ENCODE measurements at places on chromosomes 2 and 18.

DNA sequence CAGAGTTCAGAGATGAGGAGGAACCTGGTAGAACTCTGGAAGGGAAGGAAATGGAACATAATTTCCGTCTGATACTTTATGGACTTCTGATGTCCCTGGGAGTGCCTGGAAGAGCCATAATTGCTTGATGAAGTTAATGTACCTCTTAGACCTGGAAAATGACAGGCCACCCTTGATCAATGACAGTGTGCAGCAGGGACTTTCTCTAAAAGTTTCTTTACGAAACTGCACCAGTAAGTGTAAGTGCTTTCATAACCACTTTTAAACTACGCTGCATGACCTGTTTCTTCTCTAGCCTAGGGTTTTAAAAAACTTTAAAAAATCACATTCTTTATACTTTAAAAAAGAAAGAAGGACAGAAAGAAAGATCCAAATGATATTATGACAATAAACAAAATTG lies 164.5 kb downstream of the LPIN1 start:
- no peaks in the 10 kb centered on the region for H3K27me3 ChIP-seq
- H3K4me3 ChIP-seq: no peak overlapping the region
- H3K27ac ChIP-seq: no peak overlapping the region
- no peak for DNase-seq
- no peaks in the 10 kb centered on the region for H3K4me1 ChIP-seq

DNA sequence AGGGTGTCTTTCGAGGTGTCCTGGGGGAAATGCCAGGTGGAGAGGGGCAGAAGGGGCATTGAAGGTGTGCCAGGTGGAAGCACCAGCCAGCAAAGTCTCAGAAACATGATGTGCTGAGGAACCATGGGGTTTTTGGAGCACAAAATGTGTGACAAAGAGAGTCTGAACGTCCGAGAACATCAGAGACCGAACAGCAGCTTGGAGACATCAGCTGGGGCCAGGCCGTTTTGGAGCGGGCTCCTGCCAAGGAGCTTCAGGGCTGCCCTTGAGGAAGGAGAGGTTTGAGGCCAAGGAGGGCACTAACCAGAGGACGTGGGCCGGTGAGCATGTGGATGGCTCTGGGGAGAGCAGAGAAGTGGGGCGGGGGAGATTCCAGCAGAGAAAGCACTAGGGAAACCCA lies 5.3 kb upstream of the MBP start:
- no peaks in the 10 kb centered on the region for H3K27me3 ChIP-seq
- H3K36me3 ChIP-seq: peaks cover 11% of the 10 kb centered on the region
- no peak for DNase-seq
- H3K27ac ChIP-seq: no peak overlapping the region
- no peak overlapping the region for H3K4me3 ChIP-seq
- peaks cover 48% of the 10 kb centered on the region for H3K4me1 ChIP-seq

GRCh38 chr2:8276026-8276425 lies 405.8 kb upstream of the ID2 start:
- H3K4me1 ChIP-seq: peaks cover 10% of the 10 kb centered on the region
- H3K27me3 ChIP-seq: peaks cover 17% of the 10 kb centered on the region
- no peak overlapping the region for H3K27ac ChIP-seq
- no peak overlapping the region for H3K4me3 ChIP-seq

DNA sequence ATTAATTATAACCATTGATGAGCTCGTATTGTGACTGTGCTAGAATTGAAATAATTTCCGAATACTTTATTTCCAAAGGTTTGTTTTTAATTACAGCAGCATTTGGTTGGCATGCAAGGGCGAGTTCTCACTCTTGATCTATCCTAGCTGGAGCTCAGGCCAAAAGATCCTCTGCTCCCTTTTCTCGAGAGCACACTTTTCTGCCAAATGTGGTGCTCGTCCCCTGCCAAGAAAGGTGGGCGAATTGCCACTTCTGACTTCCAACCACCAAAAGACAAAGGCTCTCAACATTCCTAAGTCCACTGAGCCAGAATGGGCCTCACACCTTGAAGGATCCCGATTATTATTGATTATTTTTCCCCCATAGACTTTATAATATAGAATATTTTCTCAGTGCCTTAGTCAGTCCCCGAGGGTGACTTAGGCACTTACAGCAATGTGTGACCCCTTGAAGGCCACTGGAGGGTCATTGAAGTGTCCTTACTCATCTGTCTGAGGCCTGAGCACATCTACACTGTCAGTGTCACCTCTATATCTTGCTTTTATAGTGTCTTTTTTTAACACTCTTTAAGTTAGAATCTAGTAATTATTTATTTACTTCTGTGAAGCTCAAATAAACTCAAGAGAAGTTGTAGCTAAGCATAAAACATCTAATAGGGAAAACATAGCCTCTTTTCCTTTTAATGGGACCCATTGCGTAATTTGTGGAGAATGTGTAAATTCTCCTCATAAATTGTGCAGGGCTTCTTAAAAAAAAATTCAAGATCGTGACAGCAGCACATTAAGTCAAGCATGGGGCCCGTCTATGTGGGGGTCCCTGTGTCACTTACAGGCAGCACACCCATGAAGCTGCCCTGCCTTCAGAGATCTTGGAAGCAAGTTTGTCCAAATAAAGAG lies 98.3 kb downstream of the MEIS1 start:
- no peak overlapping the region for H3K4me3 ChIP-seq
- no peaks in the 10 kb centered on the region for H3K36me3 ChIP-seq
- DNase-seq: no peak
- H3K27ac ChIP-seq: no peak overlapping the region
- no peaks in the 10 kb centered on the region for H3K27me3 ChIP-seq

- DNase-seq: no peak
- peaks cover 8% of the 10 kb centered on the region for H3K27me3 ChIP-seq
- H3K27ac ChIP-seq: no peak overlapping the region
- no peak overlapping the region for H3K4me3 ChIP-seq
These were observed 306.5 kb downstream of the PIEZO2 start for GRCh38 chr18:10842861-10843260.

- no peaks in the 10 kb centered on the region for H3K27me3 ChIP-seq
- no peak overlapping the region for H3K4me3 ChIP-seq
- H3K27ac ChIP-seq: no peak overlapping the region
- H3K36me3 ChIP-seq: no peaks in the 10 kb centered on the region
These were observed 10.7 kb downstream of the KCNJ3 start for GRCh38 chr2:154709215-154709614.

DNA sequence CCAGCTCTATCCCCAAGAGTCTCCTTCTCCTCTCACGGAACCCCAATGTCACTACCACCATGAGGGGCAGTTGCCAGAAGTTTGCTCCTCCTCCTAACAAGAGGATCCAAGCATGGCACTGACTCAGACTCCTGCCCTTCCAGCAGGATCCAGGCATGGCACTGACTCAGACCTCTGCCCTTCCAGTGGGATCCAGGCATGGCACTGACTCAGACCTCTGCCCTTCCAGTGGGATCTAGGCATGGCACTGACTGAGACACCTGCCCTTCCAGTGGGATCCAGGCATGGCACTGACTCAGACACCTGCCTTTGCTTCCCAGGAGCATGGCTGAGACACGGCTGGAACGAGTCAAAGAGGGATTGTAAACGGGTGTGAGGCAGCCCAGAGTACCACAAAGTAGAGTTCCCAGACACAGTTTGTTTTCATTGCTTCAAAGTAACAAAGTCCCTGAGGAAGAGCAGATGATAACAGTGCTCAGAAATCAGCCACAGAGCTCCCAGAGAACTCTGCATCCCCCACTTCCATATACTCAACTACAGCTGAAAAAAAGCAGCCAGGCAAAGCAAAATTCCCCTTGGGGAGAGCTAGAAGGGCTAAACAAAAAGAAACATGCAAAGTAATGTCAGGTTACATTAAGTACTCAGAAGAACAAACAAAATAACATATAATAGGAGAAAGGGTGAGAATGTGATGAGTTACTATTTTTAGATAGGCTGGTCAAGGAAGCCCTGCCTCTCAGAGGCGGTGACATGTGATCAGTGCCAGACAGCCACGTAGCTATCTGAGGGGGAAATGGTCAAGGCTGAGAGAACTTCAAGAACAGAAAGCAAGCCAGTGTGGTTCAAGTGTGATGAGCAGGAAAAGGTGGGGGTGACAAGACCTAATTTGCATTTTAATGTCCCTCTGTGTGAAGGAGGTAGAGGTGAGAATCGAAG lies 3.0 kb downstream of the BUB1 start:
- H3K27me3 ChIP-seq: no peaks in the 10 kb centered on the region
- peak overlapping the region; percentile 84 for H3K27ac ChIP-seq
- peak overlapping the region; percentile 75 for H3K4me3 ChIP-seq
- peaks cover 49% of the 10 kb centered on the region for H3K4me1 ChIP-seq
- peak; percentile 61 for DNase-seq

GRCh38 chr2:205868773-205869333 lies 186.6 kb downstream of the NRP2 start:
- no peaks in the 10 kb centered on the region for H3K36me3 ChIP-seq
- no peak overlapping the region for H3K4me3 ChIP-seq
- peaks cover 25% of the 10 kb centered on the region for H3K4me1 ChIP-seq
- H3K27ac ChIP-seq: no peak overlapping the region
- H3K27me3 ChIP-seq: peaks cover 32% of the 10 kb centered on the region

DNA sequence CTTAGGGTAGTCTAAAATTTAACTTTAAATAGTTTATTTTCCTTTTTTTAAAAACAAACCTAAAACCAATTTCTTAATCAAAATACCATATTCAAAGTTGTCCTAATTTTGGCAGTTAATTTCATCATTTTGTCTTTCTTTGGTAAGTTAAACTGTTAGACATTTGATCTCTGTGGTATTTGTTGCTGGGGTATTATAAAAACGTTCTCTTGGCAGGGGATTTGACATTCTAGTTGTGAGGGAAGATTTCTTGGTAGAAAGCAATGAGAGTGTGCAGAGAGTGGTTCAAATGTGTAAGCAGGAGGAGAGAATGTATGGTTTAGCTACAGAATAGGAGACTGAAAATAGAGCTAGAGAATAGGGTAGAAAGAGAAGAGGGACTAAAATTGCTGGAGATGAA lies 14.6 kb downstream of the GULP1 start:
- DNase-seq: no peak
- H3K4me3 ChIP-seq: no peak overlapping the region
- no peaks in the 10 kb centered on the region for H3K4me1 ChIP-seq
- H3K27ac ChIP-seq: no peak overlapping the region
- H3K27me3 ChIP-seq: no peaks in the 10 kb centered on the region

- no peak overlapping the region for H3K4me3 ChIP-seq
- no peak overlapping the region for H3K27ac ChIP-seq
- peaks cover under 1% of the 10 kb centered on the region for H3K27me3 ChIP-seq
- peaks cover 8% of the 10 kb centered on the region for H3K4me1 ChIP-seq
These were observed 7.9 kb downstream of the CAPN13 start for GRCh38 chr2:30799366-30799765.

DNA sequence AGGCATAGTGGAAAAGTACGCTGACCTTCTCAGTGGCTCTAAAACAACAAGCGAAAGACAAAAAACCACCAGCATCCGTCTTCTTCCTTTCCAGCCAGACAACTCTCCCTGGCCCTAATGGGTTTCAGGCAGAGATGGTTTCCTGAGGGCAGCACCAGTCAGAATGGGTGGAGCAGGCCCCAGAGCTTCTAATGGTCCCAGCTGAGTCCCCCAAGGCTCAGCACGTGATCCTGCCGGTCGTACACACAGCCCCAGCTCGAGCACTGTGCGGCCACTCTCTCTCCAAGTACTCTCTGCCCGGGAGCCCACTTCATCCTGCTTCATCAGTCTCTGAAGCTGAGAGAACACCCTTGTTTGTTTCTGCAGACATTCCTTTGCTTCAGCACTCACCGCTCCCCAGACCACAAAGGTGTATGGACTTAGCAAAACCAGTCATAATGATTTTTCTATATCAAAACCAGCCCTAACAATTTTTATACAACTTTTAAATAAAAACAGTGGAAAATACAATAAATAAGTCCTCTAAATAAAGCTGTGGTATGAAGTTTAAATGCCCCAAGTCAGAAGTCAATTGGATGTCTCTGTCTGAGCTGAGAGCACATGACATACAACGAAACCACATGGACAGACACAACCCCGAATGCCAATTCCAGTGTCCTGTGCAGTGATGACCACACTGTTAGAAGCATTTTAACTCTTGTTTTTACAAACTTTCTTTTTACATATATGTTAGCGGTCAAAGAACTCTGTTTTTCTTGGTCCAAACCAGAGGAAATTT lies 63.9 kb downstream of the PARD6G start:
- no peak overlapping the region for H3K4me3 ChIP-seq
- H3K36me3 ChIP-seq: no peaks in the 10 kb centered on the region
- no peaks in the 10 kb centered on the region for H3K27me3 ChIP-seq

- peaks cover 5% of the 10 kb centered on the region for H3K4me1 ChIP-seq
- H3K27ac ChIP-seq: no peak overlapping the region
- no peak for DNase-seq
- H3K27me3 ChIP-seq: peaks cover 28% of the 10 kb centered on the region
- H3K4me3 ChIP-seq: no peak overlapping the region
These were observed 50.1 kb downstream of the CIB4 start for GRCh38 chr2:26590980-26591618.

- no peak overlapping the region for H3K4me3 ChIP-seq
- no peaks in the 10 kb centered on the region for H3K36me3 ChIP-seq
- no peak overlapping the region for H3K27ac ChIP-seq
- H3K4me1 ChIP-seq: no peaks in the 10 kb centered on the region
These were observed 106.5 kb downstream of the SEPTIN10 start for GRCh38 chr2:109507217-109507616.

- H3K27me3 ChIP-seq: peaks cover 2% of the 10 kb centered on the region
- H3K4me3 ChIP-seq: no peak overlapping the region
- peaks cover 32% of the 10 kb centered on the region for H3K4me1 ChIP-seq
- H3K27ac ChIP-seq: peak overlapping the region; percentile 8
- DNase-seq: no peak
- H3K36me3 ChIP-seq: peaks cover 2% of the 10 kb centered on the region
These were observed 25.4 kb upstream of the TANK start for GRCh38 chr2:161134547-161135518.

DNA sequence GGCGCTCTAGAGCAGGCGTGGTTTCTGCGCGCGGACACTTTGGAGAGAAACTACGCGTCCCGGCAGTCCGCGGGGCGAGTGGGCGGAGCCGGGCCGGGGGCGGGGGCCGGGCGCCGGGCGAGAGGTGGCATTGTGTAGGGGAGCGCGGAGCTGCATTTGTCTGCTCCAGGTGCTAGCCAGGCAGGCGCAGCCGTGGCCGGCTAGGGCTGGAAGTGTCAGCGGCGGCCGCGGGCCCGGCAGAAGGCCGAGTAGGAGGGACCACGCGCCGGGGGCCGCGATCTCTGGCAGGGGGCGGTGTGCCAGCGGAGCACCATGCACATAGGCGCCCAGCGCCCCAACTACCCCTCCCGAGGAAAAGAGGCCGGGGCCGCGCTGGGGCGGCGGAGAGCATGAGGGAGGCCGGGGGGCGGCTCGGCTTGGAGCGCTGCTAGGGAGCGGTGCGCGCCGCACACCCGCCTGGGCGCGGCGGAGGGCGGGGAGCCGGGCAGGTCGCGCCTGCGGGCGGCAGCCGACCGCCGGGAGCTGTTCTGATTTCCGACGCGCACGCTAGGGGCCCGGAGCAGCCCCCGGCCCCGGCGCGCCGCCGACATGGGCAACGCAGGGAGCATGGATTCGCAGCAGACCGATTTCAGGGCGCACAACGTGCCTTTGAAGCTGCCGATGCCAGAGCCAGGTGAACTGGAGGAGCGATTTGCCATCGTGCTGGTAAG lies at the start of gene FMNL2:
FMNL2 (plus strand) TSS at position 159 of the 710 bp plus-strand sequence.
- H3K27me3 ChIP-seq: peaks cover 37% of the 10 kb centered on the region
- peaks cover 8% of the 10 kb centered on the region for H3K4me1 ChIP-seq
- H3K4me3 ChIP-seq: peak within 1 kb of the TSS; percentile 72
- H3K36me3 ChIP-seq: no peaks in the 10 kb centered on the region
- H3K27ac ChIP-seq: no peak within 1 kb of the TSS
